HEK293T (cell line): ENCODE measurements at places on chromosomes 7 and 10.

DNA sequence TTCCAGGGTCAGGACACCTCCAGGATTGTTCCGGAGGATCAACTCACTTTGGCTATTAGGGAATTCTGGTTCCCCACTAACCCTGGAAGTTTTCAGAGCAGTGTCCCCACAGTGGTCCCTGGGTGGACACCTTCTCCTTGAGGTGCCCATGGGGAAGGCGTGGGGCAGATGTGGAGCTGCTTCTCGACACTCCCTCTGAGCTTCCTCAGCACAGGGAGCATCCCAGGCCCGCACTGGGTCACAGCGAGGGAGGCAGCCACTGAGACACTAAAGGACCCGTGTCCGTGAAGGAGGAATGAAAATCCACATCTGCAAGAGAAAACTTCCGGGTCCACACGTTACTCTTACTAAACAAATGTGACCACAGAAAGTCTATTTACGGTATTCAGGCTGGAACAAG is 48.2 kb upstream of the MNX1 start:
- DNase-seq = no peak

GRCh38 chr10:101575580-101576210 is 12.4 kb downstream of the POLL start:
- no peak for DNase-seq

GRCh38 chr7:121337398-121337797 is 8.6 kb downstream of the WNT16 start:
- DNase-seq = no peak

DNA sequence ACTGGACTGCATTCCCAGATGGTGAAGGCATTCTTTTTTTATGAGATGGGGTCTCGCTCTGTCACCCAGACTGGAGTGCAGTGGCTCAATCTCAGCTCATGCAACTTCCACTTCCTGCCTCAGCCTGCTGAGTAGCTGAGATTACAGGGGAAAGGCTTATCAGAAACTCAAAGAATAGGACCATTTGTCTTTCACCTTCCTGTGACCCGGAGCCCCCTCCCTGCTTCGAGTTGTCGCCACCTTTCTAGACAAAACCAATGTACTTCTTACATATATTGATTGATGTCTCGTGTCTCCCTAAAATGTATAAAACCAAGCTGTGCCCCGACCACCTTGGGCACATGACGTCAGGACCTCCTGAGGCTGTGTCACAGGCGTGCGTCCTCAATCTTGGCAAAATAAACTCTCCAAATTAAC is 1.8 kb upstream of the METTL27 start:
- no peak for DNase-seq

DNA sequence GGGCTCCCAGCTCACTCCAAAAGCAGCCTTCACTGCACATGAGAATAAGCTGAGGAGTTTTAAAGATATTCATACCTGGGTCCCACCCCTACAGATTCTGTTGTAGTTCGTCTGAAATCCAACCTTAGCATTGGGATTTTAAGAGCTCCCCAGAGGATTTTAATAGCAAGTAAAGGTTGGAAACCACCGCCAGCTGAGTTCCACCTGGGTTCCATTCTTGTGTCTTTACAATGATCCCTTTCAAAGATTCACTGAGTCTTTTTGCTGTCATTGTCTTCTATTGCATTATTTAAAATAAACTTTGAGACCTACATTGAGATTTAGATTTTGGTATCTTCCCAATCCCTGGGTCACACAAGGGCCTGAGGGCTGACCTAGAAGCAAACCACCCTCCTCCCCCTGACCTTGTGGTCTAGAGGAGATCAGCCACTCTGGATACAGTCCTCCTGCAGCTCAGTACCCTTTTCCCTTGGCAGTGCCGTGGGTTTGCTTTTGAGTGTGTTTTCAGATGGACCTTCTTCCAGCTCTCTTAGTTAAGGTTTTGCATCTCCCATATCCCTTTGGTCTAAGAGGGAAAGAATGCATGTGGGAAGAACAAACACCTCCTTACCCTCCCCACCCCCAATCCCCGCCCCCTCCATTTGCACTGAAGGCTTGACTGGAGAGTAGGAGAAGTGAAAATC is 22.6 kb upstream of the SIRT1 start:
- no peak for DNase-seq

GRCh38 chr10:6702030-6702429 is 122.0 kb upstream of the PRKCQ start:
- DNase-seq = no peak

- DNase-seq = no peak
These were observed 29.7 kb downstream of the STOX1 start for GRCh38 chr10:68857005-68857404.

- no peak for DNase-seq
These were observed 332.1 kb downstream of the PTPRN2 start for GRCh38 chr7:158255558-158255957.

- DNase-seq = no peak
These were observed 677.9 kb downstream of the PARD3 start for GRCh38 chr10:34137201-34137600.

DNA sequence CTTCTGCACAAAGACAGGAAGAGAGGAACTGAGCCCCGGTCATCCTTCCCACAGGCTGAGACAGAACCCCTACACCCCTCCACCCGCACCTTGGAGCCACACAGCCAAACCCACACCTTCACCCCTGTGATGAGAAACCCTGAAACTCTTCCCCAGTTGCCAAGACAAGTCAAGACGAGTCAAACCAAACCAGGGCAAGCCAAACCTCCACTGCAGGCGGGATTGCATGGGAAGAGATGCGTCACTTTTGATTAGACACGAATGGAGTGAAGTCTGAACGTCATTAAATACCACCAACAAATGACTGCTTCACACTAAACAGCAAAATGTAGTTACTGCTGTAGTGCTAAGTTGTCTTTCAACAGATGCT is 73.8 kb downstream of the PRPF18 start:
- no peak for DNase-seq

DNA sequence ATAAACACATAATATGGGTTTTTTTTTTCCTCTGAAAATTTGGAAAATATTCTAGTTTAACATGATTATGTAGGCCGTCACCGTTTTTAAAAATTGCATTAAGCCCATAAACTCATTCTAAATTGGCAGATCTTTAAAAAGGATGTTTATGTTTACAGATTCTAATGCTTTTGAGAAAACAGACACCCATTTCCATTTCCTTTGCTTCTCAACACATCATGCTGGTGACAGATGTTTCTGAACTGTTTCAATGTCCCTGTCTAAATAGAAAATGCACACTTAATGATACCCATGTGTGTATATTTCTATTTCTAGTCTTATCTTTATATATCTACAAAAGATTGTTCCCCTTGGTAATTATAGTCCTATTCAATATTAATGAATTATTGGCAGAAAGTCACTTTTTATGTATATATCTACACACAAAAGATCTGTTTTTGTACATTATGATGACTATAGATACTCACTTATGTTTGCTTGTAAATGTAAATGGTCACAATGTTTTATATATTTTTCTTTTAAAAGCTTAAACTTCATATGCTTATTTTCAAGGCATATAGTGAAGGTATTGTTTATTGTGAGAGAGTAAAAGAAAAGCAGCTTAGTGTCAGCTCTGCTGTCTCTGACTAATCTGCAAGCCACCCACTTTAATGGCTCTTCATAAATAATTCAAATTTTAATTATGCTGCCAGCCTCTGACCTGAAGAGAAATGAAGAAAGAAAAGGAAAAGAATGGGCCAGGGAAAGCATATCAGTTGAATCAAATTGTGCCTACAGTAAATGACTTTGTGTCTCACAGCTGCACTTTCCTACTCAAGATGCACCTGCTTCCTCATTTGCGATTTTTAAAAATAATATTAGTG is 179.4 kb downstream of the CACNA2D1 start:
- no peak for DNase-seq

DNA sequence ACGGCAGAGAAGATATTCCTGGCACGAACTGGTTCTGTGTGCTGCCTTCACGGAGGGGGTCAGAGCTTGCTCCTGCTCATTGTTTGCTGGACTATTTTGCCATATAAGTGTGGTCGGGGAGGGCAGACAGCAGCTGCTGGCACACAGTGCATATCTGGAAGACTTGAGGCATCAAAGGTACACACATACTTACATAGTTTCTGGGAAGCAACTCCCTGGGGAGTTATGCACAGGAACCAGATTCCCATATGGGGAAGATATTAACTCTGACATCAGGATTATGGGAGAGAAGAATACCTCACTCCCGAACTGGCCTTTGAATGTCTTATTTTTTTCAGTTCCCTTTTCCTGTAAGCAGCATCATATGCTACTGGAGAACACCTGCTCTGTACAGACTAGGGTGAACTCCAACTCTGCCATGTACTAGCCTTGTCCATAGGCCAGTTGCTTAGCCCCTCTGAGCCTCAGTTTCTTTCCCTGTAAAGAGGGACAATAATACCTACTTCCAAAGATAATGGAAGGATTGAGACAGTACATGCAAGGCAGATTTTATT is 41.5 kb downstream of the LGI1 start:
- no peak for DNase-seq

DNA sequence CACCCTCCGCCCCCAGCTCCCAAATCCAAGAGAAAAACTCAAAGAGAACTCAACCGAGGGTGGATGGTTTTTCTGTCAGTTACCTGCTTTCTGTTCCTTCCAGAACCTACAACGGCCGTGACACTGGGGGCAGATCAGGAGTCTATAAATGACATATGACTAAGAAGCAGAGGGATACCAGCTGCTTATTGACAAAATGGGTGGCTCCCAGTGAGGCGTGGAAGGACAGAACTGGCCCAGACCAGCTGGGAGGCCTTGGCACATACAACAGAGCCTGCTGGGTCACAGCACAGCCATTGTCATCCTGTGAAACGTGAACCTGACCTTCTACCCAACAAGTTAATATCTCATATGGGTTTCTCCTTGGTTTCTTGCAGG is 84.3 kb upstream of the ADRB1 start:
- DNase-seq = no peak

- no peak for DNase-seq
These were observed 180.6 kb downstream of the PHTF2 start for GRCh38 chr7:77979219-77979618.

- DNase-seq = no peak
These were observed 48.4 kb upstream of the HABP2 start for GRCh38 chr10:113504423-113504822.

DNA sequence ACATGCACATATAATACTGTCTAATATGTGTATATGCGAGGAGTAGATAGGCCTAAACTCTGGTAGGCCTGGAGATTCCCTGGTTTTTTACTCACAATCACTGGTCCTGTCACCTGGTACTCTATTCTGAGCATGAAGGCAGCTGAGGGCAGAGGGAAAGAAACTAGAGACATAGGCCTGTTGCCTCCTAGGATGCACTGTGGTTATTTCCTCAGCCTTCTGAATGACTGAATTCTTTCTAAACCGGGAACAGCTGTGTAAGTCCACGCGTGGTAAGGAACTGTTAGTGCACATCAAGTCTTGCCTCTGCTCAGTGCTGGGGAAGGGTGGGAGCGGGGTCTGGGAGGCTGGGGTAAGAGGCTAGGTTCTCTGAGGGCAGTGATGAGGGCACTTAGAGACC is 7.7 kb downstream of the KAZALD1 start:
- no peak for DNase-seq

DNA sequence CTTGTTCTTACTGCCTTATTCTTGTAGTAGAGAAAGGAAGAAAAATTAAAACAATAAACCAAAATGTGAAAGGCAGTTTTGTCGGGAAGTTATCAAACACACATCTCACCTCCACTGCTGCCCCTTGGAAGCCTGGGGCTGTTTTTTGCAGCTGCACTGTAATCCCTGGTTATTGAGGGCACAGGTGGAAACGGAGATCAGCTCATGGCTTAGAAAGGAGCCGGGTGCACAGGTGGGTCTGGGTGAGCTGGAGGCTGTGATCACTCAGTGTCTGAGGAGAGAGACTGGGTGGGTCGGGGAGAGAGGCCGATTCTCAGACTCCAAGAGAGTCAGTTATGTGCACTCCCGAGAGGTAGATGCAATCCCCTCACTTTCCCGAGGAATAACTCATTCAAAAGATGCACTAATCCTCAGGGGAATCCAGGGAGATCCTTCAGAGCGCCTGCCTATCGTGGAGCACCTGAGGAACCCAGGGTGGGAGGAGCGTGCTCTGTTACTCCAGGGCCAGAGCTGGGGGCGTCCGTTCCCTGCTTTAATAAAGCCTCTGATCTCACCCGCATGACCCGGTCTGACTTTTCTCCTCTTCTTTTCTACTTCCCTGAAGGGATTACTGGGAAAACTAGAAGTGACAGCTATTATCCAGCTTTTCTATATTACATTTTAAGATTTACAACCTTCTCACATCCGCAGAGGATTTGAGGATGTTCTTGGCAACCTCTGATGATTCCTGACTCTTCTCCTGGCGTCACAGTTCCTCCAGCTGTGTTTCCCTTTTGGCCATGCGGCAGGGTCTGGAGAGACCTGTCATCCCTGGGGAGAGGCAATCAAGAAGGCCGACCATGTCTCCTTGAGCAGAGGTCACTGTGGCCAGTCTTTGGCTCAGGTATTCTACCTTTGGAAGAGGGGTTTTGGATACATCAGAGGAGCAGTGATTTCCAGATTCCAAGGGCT is 82.1 kb downstream of the CAMK1D start:
- DNase-seq = no peak

- peak; percentile 11 for DNase-seq
These were observed 107.4 kb upstream of the ABCB5 start for GRCh38 chr7:20508109-20508508.

DNA sequence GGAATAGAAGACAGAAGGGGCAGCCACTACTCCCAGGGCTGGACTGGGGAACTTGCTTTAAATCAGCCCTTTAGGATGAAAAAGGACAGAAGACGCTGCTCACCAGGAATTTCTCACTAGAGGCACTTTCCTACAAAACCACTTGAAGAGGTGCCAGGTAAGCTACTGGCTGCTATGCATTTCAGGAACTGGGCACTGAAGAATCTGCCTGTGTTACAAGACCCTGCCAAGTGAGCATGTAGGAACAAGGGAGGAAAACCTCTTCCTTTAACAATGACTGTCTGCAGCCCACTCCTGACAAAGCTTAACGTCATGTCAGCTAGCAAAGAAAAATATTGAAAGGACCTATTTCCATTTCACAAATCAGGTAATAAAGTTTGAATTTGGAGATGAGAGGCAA is 5.8 kb upstream of the AGMO start:
- no peak for DNase-seq

- DNase-seq = no peak
These were observed 40.9 kb downstream of the ACSM6 start for GRCh38 chr10:95234951-95235350.

- DNase-seq = no peak
These were observed 17.8 kb downstream of the KCP start for GRCh38 chr7:128892521-128893250.

DNA sequence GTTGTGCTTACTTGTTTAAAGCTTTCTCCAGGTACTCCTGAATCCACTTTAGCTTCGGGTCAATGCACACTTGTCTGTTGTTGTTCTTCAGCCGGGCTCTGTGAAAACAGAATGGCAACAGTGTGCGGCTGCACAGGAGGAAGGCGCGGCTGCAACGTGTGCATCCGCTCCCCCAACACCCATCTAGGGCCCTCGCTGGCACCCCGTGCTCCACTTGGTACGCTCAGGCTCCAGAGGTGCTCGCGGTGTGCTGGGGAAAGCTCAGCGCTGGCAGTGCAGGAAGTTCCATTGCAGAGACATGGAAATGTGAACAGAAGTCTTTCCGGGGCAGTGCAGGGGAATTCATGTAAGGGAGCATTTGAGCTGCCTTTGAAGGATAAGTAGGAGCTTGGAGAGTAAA is 6.3 kb downstream of the CXCL12 start:
- no peak for DNase-seq

GRCh38 chr7:133112335-133112734 is 30.4 kb upstream of the CHCHD3 start:
- no peak for DNase-seq
